ENCODE measurements at places on chromosomes 3 and 15.

- no peak for DNase-seq
Measured at GRCh38 chr15:39860200-39860599, 59.9 kb downstream of the GPR176 start.

DNA sequence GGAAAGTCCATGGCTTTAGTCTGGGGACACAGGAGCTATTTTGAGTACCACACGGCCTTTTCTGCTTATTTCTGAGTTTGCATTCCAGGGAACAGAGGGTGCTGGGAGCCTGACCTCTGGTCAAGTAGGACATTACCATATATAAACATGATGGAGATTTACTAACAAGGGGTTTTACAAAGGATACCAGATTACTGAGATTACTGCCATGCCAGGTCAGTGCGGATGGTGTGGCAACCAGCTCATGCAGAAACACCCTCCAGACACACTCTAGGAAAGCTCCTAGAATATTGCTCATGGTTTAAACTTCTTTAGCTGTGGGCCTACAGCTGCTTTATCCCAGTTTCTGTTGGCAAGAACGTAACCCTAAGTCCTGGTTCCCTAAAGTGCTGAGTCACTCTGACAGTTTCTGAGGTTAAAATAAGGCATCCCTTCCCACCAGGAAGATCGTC is 54.3 kb upstream of the AGTR1 start:
- DNase-seq: no peak

- no peak for DNase-seq
Measured at GRCh38 chr3:163745204-163745603, 1333.1 kb downstream of the SI start.

- DNase-seq: no peak
Measured at GRCh38 chr3:549636-550035, 353.1 kb downstream of the CHL1 start.

GRCh38 chr3:184765730-184766074 is 46.3 kb upstream of the VPS8 start:
- no peak for DNase-seq

- no peak for DNase-seq
Measured at GRCh38 chr15:76840830-76841460, 64.2 kb downstream of the SCAPER start.

DNA sequence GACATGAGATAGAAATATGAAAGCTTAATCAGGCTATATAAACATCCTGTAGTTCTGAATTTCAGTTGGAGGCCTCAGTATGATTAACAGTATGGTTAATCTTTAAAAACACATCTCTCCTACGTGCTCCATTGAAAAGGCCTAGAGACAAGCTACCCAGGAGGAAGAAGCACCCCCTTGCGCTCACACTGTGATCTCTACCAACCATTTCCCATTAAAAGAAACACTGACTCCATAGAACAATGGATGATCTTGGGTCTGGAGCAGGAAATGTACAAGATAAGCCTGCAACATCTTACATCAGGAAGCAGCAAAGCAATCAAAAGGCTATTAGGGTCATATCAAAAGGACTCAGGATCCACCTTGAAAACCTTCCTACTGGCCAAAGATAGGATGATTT is 3.4 kb upstream of the EOGT start:
- no peak for DNase-seq

- no peak for DNase-seq
Measured at GRCh38 chr3:83076041-83076440, 1314.6 kb upstream of the GBE1 start.

DNA sequence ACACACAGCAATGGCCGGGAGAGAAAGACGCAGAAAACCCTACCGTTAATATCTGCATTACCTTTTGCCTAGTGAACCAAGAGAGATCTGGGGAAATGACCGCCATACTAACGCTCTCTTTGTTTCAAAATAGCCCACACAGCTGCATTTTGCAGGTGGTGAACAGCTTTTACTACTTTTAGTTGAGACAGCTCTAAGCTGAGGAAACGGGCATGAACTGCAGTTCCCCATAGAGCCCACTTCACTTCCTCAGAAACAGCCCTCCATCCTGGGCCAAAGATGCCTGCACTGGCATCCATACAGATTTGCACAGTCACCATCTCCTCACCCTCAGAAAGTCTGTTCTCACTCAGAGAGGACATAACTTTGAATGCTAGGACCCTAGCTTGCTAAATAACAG is 45.0 kb downstream of the ZNF860 start:
- no peak for DNase-seq

DNA sequence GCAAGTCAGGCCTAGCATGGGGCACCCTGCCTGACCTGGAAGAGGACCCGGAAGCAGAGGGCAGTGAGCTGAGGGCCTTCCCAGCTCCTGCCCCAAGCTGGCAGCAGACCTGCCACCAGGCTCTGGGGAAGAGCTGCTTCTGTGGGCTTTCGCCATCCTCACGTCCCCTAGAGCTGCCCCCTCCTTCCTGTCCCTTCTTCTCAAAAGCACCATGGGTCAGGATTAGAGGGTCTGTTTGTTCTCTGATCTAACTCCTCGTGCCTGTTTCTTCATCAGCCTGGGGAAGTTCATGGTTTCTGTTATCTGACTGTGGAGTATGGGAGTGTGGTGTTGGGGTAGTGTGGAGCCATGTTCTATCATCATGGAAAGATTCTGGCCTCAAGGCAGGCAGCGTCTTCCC is 58.4 kb upstream of the POLG start:
- DNase-seq: no peak

- peak; percentile 7 for DNase-seq
Measured at GRCh38 chr15:49621401-49621811, 558 bp downstream of the DTWD1 start.

DNA sequence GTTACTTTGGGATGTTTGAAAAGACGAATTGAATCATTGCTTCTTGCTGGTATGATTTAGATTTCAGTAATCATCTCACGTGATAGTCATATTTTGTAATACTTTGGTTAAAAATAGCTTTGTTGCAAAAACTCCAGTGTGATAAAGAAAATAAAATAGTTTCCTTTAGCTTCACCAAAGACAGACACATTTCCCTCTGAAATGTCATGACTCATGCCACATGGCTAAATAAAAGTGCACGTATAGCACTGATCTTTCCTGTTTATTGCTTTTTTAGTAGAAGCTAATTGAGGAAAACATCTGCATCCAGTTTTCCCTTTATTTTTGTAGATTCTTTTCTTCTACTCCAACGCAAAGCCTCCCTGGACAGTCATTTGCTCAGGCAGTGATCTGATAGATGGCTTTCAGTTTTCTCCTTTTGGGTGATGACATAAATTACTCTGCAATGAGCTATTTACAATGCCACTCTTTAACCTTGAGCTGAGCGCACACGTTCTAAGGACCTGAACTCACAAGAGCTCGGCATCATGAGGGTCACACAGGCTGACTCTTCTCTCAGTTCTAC is 84.9 kb downstream of the ARNT2 start:
- no peak for DNase-seq

GRCh38 chr3:125121246-125122010 is 65.6 kb upstream of the HEG1 start:
- peak; percentile 45 for DNase-seq
